ENCODE measurements at places on chromosomes 3 and 15.

DNA sequence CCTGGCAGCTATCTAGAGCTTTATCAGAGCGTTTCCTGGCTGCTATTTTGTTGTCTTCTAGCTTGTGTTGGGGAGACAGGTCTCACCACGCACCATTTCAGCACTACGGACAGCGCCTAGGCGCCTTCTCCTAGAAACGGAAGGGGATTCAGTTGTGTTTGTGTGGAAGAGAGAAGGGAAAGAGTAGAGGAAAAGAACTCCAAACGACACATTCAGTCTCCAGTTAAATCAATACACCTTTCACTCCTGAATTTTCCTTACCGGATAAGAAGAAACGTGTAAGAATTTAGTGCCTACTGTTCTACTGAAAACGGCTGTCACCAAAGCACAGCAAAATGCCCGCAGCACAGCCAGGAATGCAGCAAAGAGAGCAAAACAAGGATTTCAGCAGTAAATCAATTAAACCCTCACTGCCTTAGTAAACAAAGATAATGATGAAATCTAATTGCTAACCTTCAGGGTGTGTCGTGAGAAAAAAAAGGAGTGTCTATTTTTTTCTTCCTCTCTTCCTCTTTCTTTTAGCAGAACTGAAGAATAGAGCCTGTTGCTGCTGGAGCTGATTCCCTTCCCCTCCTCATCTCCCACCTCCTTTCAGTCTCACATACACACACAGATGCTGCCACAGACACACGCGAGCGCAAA lies 412 bp upstream of the CTXN2 start:
- DNase-seq: no peak

GRCh38 chr3:21722301-21722700 lies 28.7 kb downstream of the ZNF385D start:
- no peak for DNase-seq

DNA sequence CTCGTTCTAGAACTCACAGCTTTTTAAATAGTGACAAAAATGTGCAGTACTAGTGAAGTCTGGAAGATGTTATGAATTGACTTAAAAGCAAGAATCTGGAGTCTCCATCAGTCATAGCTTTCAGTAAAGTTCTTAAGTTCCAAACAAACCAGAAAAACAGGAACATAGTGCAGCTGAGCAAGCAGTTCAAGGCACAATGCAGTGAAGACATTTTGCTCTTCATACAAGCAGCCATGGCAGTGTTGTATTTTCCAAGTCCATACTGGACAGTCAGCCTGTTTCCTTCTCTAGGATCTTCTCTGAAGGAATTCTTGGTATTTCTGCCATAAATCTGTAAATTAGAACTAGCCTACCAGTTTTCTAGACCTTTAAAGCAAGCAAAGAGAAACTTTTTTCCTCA lies 90.5 kb downstream of the LRRC28 start:
- DNase-seq: no peak

DNA sequence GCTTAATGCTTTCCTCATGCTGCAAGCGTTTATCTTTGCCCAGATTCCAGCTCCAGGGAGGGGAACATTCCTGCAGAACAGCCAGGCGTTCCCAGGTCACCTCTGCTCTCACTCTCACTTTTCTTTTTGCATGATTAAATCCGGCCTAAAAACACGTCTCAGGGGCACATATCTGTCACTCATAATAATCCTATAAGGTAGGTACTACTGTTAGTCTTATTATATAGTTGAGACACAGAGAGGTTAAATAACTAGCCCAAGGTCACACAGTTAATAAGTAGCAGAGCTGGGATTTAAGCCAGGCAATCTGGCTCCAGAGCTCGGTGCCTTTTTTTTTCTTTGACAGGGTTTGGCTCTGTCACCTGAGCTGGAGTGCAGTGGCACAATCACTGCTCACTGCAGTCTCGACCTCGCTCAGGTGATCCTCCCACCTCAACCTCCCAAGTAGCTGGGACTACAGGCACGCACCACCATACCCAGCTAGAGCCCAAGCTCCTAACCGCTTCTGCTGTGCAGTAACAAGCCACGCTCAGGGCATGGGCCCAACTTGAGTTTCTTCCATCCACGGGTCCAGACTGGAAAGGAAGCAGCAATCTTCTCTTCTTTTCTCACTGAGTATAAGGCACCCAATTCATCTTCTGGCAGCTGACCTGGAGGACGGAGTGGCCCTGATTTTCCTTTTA lies 96.5 kb downstream of the LIPC start:
- DNase-seq: no peak

- DNase-seq: no peak
Measured at GRCh38 chr3:141129541-141130011, 78.4 kb downstream of the SPSB4 start.

DNA sequence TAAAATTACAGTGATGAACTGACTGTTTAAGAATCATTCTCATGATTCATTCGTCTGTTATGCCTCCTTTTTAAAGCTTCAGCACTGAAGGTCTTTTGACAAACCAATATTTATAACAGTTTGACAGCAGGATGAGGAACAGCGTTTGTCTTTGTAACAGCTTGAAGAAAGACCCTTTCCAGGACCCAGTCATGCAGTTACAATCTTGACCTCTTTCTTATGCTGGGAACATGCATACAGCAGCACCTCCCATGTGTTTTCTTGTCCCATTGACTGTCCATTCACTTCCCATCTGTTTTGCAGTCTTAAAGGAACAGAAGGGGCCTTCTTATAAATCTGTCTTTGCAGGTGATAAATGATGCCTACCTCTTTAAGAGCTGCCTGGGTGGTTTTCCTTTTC lies 87.2 kb downstream of the OPA1 start:
- DNase-seq: no peak

- no peak for DNase-seq
Measured at GRCh38 chr3:161108840-161109239, 3.7 kb upstream of the B3GALNT1 start.

DNA sequence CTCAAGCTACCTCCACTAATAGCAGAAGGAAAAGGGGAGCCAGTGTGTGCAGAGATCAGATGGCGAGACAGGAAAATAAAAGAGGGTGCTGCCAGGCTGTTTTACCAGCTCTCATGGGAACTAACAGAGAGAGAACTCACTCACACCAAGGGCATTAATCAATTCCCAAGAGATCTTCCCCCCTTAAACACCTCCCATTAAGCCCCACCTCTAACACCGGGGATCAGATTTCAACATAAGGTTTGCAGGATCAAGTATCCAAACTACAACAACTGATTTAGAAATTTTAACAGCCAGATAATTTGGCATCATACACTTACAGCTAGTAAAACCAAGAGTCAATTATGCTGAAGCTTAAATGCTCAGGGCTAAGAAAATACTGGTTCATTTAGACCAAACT lies 18.9 kb downstream of the CD200 start:
- DNase-seq: no peak

GRCh38 chr15:100215031-100215842 lies 126.5 kb downstream of the ADAMTS17 start:
- no peak for DNase-seq

GRCh38 chr3:8972639-8973038 lies 9.4 kb upstream of the RAD18 start:
- peak; percentile 10 for DNase-seq

DNA sequence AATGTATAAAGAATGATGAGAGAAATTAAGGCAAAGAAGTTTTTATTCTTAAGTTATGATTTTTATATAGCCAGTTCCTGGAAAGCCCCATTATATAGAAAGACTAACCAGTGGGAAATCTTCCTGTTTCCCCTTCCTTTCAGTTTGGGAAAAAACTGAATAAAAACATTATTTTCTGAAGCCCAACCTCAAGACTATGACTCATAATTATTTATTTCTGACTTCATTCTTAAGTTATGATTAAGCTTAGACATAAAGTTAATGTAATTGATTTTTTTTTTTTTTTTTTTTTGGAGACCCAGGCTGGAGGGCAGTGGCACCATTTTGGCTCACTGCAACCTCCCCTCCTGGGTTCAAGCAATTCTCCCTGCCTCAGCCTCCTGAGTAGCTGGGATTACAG lies 55.8 kb downstream of the TRPC1 start:
- no peak for DNase-seq

GRCh38 chr3:149967086-149967685 lies 3.5 kb downstream of the PFN2 start:
- DNase-seq: peak; percentile 67

DNA sequence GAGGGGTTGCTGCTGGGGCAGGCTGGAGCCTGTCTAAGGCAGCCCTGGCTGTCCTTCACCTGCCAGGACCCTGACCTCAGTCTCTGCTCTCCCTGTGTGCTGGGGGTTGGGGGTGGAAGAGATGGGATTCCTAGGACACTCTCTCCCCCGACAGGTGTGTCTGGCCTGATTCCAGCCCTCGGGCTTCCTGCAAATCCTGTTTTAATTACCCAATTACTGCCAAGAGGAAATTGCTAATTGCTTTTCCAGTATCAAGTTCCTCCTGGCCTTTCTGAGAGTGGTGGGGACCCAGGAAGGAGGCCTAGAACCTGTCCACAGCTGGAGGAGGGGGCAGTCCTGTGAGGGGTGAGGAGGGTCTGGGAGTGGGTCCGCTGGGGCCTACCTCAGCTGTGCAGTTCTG lies 15.8 kb downstream of the PLXNA1 start:
- no peak for DNase-seq

DNA sequence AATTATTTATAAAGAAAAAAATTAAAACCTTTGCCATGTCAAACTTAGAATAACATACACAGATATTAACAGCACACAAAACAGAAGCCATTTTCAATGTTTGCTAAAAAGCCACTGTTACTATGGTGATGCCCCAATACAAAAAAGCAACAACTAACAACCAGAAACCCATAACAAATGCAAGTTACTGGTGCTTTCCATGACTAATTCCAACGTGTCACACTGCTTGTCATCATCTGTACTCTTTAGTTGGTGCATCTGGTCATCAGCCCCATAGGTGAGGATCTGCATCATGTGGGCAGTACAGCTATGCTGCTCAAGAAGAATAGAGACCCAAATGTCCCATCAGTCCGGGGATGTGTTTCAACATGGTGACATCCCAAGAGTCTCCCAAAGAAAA lies 52.8 kb downstream of the ATP8B4 start:
- peak; percentile 47 for DNase-seq

GRCh38 chr3:52532838-52533622 lies 627 bp downstream of the NT5DC2 start:
- DNase-seq: no peak

DNA sequence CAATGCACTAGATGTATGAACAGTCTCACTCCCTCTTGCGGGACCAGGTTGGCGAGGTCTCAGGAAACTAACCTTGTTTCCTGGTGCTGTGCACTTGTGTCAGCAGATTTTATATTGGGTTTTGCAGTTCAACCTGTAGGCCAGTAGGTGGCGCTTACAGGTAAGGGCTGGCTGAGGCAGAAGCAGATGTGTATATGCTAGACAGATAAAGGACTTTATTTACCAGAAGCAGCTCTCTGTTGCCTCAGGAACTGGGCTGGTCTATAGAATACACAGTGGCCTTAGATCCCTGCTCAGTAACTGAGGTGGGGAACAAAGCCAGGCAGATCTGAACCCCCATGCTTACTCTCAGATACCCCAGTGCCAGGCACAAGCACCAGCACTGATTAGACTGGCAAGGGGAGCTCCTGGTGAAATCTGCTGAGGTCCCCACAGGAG lies 296.8 kb downstream of the DOCK3 start:
- DNase-seq: peak; percentile 64

DNA sequence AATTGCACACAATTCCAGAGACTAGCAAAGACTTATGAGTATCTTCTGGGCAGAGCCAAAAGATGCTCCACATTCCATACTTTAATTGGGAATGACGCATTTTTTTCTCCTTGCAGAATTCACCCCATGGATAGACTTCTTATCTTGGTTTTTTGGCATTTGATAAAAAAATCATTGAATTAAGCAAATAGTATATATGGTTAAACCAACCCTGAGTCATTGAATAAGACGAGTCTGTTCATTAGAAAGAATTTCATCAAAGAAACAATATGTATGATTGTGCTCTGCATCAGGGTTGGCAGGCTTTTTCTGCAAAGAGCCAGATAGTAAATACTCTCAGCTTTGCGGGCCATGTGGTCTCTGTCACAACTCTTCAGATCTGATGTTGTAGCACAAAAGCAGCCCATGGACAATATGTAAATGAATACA lies 9.2 kb upstream of the PDZRN3 start:
- DNase-seq: no peak

DNA sequence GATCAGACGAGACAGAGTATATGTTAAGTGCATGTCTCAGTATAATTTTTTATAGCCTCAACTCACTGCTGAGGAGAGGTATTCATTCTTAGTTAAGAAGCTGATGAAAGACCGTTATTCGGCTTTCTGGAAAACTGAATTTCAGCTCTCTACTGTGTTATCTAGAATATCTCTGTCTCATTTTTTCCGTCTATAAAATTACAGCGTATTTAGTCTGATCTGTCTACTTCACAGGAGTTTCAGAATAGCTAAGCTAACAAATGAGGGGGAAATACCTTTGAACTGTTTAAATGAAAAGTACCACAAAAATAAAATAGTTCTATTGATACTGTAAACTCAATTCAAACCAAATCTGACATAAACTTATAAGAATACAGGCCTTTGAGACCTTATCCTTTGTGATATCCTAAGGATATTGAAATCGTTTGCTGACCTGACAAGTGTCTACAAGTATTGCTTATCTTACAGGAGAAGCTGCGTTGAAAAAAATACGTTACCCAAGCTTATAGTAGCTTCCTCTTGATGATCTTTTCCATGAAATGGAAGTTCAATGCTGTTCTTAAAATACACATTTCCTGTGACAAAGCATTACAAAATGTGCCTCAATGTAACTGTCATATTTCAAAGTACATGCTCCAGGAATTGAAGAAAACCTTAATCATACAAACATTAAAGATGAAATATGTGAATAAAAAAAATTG lies 104.6 kb downstream of the IL1RAP start:
- peak; percentile 89 for DNase-seq

GRCh38 chr3:174442302-174442682 lies 416.8 kb upstream of the NAALADL2 start:
- DNase-seq: no peak

- no peak for DNase-seq
Measured at GRCh38 chr15:73476704-73477216, 33.8 kb downstream of the REC114 start.
